ENCODE measurements at places on chromosomes 6 and 20. TPM values are rescaled to one million over a fixed set of nuclear protein-coding genes. Genes with fewer than 3 reads are reported as not detected.

The EDN3 gene
- total RNA-seq = not detected

The CTAGE9 gene
- total RNA-seq = not detected

The PSORS1C1 gene
- not detected for total RNA-seq

The MATN4 gene
- total RNA-seq = 0.66 TPM

The MRPL14 gene
- 54.0 TPM for total RNA-seq

- peak; percentile 46 for ATAC-seq
These were observed 12.9 kb downstream of the MAPRE1 start for GRCh38 chr20:32832664-32833063.

- ATAC-seq = no peak
These were observed 219.7 kb downstream of the ZMYND8 start for GRCh38 chr20:47136782-47137181.

- ATAC-seq = peak; percentile 13
These were observed 2.7 kb downstream of the BCAS1 start for GRCh38 chr20:54067606-54068174.

DNA sequence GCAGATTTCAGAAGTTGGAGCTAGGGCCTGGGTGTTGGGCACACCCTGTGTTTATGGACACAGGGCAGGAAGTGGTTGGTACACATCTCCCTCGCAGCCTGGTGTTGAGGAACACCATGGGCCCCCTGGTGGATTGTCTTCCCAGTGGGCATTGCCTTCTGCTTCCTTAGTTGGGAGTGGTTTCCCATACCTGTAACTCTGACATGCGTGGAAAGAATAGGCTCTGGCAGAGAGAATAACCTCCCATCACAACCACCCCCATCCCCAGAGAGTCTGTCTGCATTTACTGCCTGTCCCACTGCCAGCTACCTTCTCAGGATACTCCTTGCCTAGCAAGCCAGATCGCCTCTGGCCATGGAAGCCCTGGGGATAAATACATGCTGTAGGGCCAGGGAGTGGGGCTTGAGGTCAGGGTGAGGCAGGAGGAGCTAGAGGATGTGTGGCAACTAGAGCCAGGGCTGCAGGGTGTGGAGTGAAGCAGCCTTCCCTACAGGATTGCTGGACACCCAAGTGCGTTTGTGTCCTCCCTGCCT lies 14.7 kb downstream of the LRRC73 start:
- ATAC-seq = peak; percentile 23

DNA sequence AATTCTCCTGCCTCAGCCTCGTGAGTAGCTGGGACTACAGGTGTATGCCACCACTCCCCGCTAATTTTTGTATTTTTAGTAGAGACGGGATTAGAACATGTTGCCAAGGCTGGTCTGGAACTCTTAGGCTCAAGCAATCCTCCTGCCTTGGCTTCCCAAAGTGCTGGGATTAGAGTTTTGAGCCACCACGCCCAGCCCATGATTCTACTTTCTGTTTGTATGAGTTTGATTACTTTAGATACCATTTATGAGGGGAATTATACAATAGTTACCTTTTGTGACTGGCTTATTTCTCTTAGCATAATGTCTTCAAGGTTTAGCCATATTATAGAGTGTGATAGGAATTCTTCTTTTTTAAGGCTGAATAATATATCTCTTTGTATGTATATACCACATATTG lies 555.4 kb upstream of the FLRT3 start:
- ATAC-seq = no peak

GRCh38 chr20:10675450-10675848 lies 1.6 kb upstream of the JAG1 start:
- ATAC-seq = no peak

- no peak for ATAC-seq
These were observed 14.8 kb upstream of the VAPB start for GRCh38 chr20:58374027-58374850.

DNA sequence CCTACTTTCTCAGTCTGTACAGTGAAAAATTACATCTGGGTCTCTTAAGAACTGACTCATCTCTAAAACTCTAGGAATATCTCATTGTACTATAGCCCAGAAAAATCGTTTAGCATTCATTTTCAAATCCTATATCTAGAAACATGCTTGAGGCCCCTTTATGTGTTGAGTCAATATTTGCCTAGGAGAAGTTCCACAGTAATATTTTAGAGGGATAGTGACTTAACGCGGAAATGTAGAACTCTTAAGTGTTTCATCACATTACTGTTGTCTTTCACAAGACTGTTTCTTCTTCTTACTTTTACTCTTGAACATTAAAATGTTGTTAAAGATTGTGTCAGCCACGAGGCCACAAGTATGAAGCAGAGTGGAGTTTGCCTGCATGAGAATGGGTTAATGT lies 23.0 kb upstream of the MYLIP start:
- ATAC-seq = no peak

DNA sequence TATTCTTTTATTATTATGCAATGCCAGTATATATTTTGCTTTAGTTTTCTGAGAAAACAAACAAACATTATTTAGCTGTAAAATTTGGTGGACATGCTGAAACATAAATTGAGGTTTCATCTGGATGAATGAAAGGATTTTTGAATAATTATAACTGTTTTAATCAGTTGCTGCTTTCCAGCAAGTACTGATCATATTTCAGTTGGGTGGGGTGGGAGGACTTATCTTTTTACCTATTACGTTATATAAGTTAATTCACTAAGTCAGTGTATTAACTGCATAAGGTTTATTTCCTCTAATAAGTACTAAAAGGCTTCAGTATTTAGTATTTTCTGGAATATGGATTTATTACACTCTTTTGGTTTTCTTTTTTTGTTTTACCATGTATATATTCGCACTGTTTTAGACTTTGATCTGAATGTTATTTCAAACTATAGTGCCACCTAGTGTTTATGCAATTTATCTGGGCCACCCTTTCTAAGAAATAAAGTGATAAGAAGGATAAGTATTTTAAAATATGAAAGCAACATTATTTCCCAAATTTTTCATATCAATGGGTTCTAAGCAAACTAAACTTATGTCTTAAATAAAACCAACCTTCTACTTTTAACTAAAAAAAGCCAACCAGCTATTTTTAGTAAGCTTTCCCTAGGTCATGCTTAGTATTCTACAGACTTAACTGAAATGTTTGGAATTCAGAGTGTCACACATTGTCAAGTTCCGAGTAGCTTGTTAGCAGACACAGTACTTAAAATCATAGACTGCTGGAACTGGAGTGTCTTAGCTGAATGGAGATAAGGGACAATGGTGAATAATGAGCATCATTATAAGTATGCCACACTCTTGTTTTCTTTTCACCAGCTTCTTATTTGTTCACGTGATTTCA lies 105.4 kb upstream of the MCHR2 start:
- ATAC-seq = no peak

DNA sequence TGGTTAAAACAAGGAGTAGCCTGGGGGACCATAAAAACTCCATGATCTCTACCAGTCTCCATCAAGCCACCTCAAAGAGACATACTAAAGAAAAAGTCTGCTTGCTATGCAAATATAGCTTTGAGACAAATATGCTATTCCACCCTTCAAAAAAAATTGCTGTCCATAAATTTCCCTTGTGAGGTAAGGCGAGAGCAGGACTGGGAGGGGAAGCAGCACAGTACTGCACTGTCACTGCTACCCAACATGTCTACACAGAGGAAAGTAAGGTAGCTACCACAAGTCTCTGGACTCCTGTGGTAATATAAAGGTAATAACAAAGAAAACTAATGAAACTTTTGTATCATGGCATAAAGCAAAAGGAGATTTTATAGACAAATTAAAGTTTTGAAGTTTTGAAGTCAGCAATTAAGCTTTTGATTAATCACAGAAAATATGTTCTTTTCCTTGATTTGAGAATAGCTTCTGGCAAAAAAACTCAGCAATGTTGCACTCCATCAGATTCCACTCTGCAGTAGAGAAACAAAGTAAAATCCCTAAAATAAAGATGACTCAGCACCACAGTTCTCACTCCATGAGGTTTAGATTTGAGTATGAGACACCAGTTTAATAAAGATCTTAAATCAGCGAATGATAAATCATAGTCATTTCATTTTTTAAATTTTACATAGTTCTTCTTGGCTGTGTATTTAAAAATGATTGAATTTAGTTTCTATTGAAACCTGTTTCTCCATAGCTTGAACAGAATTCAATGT lies 602.4 kb downstream of the COL12A1 start:
- ATAC-seq = no peak

GRCh38 chr20:50675671-50676376 lies 15.5 kb downstream of the RIPOR3 start:
- ATAC-seq = no peak

GRCh38 chr20:35515949-35516645 lies 13.4 kb downstream of the C20orf173 start:
- peak; percentile 35 for ATAC-seq

DNA sequence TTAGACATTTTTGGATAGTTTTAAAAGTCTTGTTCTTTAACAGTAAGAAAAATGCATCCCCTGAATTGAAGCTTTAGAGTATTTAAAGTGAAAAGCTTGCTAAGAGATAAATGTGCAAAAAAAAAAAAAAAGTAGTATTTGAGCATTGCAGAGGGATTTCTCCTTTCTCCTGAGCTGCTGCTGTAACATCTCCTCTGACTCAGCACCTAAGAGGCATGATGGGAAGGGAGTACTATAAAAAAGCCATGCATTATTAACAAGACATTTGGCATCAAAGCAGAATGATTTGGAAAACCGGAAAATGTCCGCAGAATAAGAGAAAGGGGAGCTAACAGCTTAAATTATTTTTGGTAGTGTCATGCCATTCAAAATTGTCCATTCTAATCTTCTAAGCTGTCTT lies 27.9 kb downstream of the B4GALT5 start:
- ATAC-seq = no peak

Measured in activated T-helper 17 cell treated with anti-CD3 and anti-CD28 coated beads, Interleukin-2, amount 50 U/mL, for 72 hours (primary cell).